ENCODE measurements at places on chromosomes 7 and 10.

DNA sequence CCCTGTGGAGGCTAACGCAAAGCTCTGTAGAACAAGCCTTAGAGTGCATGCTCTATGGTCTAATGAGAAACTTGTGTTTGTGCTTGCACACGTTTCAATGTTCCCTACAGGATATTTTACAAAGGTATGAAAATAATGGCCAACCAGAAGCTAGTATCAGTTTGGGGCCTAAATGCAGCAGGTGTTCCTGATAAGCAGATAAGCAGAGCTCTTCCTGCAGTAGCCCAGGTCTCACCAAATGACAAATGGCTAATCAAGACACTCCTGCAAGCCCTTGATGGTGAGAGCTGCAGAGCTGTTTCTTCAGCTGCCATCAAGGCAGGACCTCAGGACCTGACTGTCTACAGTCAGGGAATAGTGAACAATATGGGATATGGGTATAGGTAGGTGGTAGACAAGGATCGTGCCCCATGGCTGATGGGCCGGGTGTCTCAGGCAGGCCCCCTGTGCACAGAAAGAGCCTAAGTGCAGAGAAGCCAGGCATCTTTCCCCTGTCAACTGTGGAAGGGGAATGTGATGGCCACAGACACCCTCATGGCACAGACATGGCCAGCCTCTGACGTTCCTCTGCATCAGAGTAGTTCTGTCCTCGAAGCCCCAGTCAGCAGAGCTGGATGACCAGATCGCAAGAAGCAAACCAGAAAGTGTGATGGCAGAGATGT lies 23.2 kb upstream of the RASSF4 start:
- no peaks in the 10 kb centered on the region for H3K36me3 ChIP-seq
- H3K27ac ChIP-seq: no peak overlapping the region
- no peaks in the 10 kb centered on the region for H3K4me1 ChIP-seq
- no peak for DNase-seq
- no peaks in the 10 kb centered on the region for H3K27me3 ChIP-seq
- H3K4me3 ChIP-seq: no peak overlapping the region

GRCh38 chr10:70074971-70075370 lies 22.3 kb downstream of the MACROH2A2 start:
- no peak overlapping the region for H3K4me3 ChIP-seq
- H3K4me1 ChIP-seq: no peaks in the 10 kb centered on the region
- peaks cover 27% of the 10 kb centered on the region for H3K36me3 ChIP-seq
- DNase-seq: no peak
- no peaks in the 10 kb centered on the region for H3K27me3 ChIP-seq
- no peak overlapping the region for H3K27ac ChIP-seq

- H3K4me1 ChIP-seq: peaks cover 17% of the 10 kb centered on the region
- peak overlapping the region; percentile 83 for H3K27ac ChIP-seq
- peak; percentile 73 for DNase-seq
- H3K36me3 ChIP-seq: no peaks in the 10 kb centered on the region
- peak overlapping the region; percentile 70 for H3K4me3 ChIP-seq
Measured at GRCh38 chr7:114087653-114088469, 169.1 kb upstream of the PPP1R3A start.

GRCh38 chr7:46949270-46949931 lies 632.5 kb downstream of the TNS3 start:
- H3K4me1 ChIP-seq: no peaks in the 10 kb centered on the region
- H3K27me3 ChIP-seq: no peaks in the 10 kb centered on the region
- H3K27ac ChIP-seq: no peak overlapping the region
- no peaks in the 10 kb centered on the region for H3K36me3 ChIP-seq

DNA sequence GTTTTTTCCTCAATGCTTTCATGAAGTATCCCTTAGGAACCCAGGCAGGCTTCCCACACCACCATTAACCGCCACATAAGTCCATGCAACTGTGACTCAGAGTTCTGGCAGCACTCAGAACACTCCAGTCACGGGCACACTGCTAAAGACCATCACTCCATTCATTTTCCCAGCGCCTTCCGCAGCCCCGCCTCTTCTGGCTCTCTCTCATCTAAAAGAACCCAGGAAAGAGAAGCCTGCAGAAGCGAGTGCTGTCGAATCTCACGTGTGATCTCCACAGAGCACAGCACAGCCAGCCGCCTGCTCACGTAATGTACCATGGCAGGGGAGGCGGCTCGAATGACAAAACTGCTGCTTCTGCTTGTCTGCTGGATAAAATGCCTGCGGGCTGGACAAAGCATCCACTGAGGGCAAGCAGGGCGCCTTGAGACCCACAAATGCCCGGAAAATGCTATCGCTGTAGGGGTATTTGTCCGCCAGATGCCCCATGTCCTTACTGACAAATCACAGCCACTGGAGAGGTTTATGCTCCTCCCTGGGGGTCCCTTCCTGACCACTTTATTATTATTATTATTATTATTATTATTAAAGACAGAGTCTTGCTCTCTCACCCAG lies 1.8 kb downstream of the PSMG3 start:
- H3K4me1 ChIP-seq: peaks cover 49% of the 10 kb centered on the region
- peak overlapping the region; percentile 90 for H3K27ac ChIP-seq
- no peaks in the 10 kb centered on the region for H3K27me3 ChIP-seq
- H3K4me3 ChIP-seq: no peak overlapping the region

DNA sequence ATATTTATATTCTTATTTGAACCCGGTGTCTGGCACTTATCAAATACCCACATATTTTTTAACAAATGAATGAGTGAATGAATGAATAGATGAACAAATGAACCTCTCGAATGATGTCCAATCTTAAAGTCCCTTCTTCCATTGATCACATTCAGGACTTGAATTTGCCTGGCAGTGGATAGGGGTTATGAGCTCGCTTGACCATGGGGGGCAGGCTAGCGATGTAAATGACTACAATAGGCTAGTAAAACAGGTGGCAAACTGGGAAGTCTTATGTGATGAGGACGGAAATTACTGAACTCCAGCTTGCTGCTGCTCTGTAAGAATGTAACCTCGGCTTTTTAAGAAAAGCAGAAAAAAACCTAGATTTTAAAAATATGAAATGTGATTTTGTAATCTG lies 247.7 kb upstream of the DKK1 start:
- H3K27me3 ChIP-seq: no peaks in the 10 kb centered on the region
- H3K4me3 ChIP-seq: no peak overlapping the region
- H3K36me3 ChIP-seq: no peaks in the 10 kb centered on the region
- no peaks in the 10 kb centered on the region for H3K4me1 ChIP-seq
- no peak for DNase-seq
- H3K27ac ChIP-seq: no peak overlapping the region

GRCh38 chr7:45690762-45691150 lies 116.6 kb downstream of the ADCY1 start:
- H3K36me3 ChIP-seq: no peaks in the 10 kb centered on the region
- H3K27ac ChIP-seq: no peak overlapping the region
- no peaks in the 10 kb centered on the region for H3K27me3 ChIP-seq
- no peak overlapping the region for H3K4me3 ChIP-seq
- H3K4me1 ChIP-seq: peaks cover 12% of the 10 kb centered on the region

DNA sequence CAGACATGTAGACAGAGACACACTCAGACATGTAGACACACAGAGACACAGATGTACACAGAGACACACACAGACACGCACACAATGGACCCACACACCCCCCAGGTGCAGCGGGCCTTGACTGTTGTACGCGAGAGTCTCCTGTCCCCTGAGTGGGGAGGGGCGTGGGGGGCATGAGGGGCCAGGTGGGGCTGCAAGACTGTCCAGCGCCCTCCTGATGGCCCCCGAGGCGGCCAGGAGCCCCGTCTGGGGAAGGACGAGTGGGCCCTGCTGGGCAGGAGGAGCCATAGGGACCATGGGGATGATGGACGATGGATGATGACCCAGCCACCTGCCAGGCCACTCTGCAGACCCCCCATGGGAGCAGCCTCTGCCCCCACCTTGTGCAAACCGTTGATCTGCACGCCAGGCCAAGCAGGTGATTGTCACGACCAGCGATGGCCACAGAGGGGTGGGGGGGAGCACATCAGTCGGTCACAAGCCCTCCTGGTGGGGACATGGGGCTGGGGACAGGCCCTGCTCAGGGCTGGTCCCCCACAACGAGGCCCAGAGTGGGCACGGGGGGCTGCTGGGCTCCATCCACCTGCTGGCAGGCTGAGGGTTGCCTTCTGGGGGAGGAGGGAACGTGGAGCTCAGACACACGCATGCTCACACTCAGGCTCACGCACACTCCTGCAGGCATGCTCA lies 11.6 kb downstream of the VENTX start:
- H3K4me3 ChIP-seq: no peak overlapping the region
- DNase-seq: no peak
- H3K4me1 ChIP-seq: peaks cover 32% of the 10 kb centered on the region
- no peak overlapping the region for H3K27ac ChIP-seq

DNA sequence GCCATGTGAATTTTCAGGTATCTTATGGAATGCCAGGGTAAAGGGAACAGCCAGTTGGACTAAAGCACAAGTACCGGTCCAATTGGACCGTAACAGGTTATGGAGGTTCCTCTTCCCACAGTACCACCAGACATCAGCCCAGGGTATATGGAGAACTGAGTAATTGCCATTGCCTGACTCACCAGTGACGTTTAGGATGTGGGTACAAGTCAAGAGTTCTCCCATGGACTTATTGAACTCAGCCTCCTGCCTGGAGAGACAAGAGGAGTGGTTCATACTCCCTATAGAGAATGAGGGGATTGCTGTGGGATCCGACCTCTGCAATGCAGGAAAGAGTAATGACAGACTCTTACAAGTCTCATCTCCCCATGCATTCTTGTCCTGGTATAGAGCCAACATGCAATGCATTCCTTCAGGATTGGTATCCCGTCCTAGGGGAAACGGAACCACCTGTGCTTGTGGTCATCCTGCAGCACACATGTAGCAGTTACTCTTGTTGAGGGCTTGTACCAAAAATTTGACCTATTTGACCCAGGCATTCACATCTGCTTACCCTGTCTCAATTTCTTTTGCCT lies 30.7 kb upstream of the ELOVL3 start:
- H3K4me3 ChIP-seq: no peak overlapping the region
- H3K27me3 ChIP-seq: no peaks in the 10 kb centered on the region
- H3K27ac ChIP-seq: no peak overlapping the region
- no peaks in the 10 kb centered on the region for H3K4me1 ChIP-seq
- no peaks in the 10 kb centered on the region for H3K36me3 ChIP-seq
- no peak for DNase-seq

GRCh38 chr10:132807621-132808049 lies 21.7 kb upstream of the NKX6-2 start:
- no peak overlapping the region for H3K4me3 ChIP-seq
- no peaks in the 10 kb centered on the region for H3K36me3 ChIP-seq
- H3K27me3 ChIP-seq: peaks cover 3% of the 10 kb centered on the region
- H3K4me1 ChIP-seq: no peaks in the 10 kb centered on the region

GRCh38 chr7:156021471-156021870 lies 209.2 kb upstream of the SHH start:
- no peaks in the 10 kb centered on the region for H3K36me3 ChIP-seq
- H3K27ac ChIP-seq: no peak overlapping the region
- H3K27me3 ChIP-seq: no peaks in the 10 kb centered on the region

- H3K4me1 ChIP-seq: no peaks in the 10 kb centered on the region
- DNase-seq: no peak
- no peaks in the 10 kb centered on the region for H3K27me3 ChIP-seq
- no peak overlapping the region for H3K27ac ChIP-seq
- H3K4me3 ChIP-seq: no peak overlapping the region
- H3K36me3 ChIP-seq: no peaks in the 10 kb centered on the region
Measured at GRCh38 chr7:152752200-152752912, 7.2 kb upstream of the ACTR3B start.

GRCh38 chr7:66283003-66283920 lies 78.1 kb downstream of the TPST1 start:
- H3K27me3 ChIP-seq: no peaks in the 10 kb centered on the region
- H3K27ac ChIP-seq: no peak overlapping the region
- DNase-seq: no peak
- H3K36me3 ChIP-seq: no peaks in the 10 kb centered on the region
- H3K4me3 ChIP-seq: no peak overlapping the region

GRCh38 chr7:100130608-100131453 lies 4.1 kb downstream of the MBLAC1 start:
- H3K36me3 ChIP-seq: no peaks in the 10 kb centered on the region
- peak overlapping the region; percentile 36 for H3K27ac ChIP-seq
- peak overlapping the region; percentile 10 for H3K4me3 ChIP-seq
- no peak for DNase-seq
- peaks cover 17% of the 10 kb centered on the region for H3K4me1 ChIP-seq

DNA sequence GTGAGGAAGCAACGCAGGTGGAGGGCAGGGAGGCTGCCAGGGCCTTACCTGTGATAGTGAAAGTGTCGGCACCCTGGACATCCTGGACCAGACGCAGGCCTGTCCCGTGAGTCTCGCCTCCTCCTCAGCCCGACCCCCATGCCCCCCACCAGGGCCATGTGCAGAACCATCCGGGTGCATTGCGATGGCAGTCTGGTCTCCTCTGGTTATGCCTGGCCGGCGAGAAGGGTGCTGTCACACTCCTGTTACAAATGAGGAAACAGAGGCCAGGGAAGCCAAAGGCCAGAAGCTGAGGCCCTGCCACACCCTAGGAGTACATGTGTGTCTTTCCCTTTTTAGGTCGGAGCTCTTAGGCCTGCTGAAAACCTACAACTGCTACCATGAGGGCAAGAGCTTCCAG lies 7.2 kb downstream of the DEPP1 start:
- H3K27me3 ChIP-seq: no peaks in the 10 kb centered on the region
- no peak overlapping the region for H3K27ac ChIP-seq
- peaks cover 28% of the 10 kb centered on the region for H3K4me1 ChIP-seq

GRCh38 chr10:17649836-17650235 lies 5.9 kb downstream of the STAM start:
- H3K27ac ChIP-seq: no peak overlapping the region
- H3K36me3 ChIP-seq: peaks cover 3% of the 10 kb centered on the region
- DNase-seq: no peak
- H3K4me3 ChIP-seq: no peak overlapping the region

DNA sequence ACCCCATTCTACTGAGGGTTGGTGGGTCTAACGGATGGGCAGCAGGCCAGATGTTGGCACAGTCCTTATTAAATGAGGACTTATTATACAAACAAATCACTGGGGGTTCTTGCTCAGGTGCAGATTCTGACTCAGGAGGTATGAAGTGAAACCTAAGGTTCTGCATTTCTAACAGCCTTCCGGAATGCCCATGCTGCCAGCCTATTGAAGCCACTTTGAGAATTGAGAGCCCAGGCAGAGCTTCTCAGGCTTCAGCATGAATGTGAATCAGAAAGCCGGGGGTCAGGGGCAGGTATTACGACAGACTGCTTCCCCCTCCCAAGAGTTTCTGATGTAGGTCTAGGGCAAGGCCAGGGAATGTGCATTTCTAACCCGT lies 34.1 kb upstream of the NPFFR1 start:
- no peak overlapping the region for H3K27ac ChIP-seq
- no peak for DNase-seq
- no peaks in the 10 kb centered on the region for H3K27me3 ChIP-seq
- H3K4me3 ChIP-seq: no peak overlapping the region
- H3K4me1 ChIP-seq: peaks cover 5% of the 10 kb centered on the region

All from large intestine (tissue), 12 donors.